Amniotic stem cell (primary cell): ENCODE measurements at places on chromosomes 7 and 10.

DNA sequence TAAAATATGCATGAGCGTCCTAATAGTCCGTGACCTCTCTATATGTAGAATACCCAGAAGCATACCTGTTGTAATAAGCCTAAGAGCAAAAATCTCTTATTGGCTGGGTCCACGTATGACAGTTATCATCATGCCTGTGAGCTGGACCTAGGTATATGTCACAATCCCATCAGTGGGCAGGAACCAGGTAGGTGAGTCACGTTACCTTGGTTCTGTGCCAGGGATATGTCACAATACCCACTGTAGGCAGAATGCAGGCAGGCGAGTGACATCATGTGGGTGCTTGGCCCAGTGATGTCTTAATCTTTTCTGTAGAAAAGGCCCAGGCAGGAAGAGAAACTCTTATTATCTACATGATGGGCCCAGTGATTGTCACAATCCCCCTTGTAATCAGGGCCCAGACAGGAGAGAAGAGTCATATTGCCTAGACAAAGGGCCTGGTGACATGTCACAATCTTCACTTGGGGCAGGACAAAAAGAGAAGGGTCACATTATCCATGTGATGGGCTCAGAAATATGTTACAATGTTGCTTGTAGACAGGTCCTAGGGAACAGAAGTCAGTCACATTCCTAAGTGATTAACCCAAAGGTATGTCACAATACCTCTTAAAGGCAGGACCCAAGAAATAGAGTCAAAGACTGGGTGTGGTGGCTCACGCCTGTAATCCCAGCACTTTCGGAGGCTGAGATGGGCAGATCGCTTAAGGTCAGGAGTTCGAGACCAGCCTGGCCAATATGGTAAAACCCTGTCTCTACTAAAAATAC is 12.9 kb upstream of the ZNF736 start:
- no peak for DNase-seq

DNA sequence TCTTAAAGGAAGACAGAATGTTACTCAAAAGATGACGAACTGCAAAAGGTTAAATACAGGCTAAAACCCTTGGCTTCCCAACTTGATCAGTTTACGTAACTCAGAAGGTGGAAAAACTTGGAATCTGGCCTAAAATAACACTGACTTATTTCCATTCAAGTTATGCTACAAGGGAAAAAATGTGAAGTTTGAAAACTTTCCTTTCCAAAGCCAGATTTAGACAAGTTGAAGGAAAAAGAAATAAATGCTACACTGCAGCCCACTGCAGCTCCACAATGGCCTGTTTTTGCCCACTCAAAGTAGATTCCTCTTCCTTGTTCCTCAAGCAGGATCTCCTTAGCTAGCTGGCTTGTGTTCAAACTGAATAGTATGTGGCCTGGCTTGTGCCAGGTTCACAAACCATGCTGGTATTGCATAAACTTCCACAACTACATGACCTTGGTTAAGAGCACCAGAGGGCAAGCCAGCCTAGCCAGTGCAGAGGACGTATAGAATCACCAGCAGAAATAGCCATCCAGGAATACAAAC is 166.2 kb downstream of the CPEB3 start:
- no peak for DNase-seq

DNA sequence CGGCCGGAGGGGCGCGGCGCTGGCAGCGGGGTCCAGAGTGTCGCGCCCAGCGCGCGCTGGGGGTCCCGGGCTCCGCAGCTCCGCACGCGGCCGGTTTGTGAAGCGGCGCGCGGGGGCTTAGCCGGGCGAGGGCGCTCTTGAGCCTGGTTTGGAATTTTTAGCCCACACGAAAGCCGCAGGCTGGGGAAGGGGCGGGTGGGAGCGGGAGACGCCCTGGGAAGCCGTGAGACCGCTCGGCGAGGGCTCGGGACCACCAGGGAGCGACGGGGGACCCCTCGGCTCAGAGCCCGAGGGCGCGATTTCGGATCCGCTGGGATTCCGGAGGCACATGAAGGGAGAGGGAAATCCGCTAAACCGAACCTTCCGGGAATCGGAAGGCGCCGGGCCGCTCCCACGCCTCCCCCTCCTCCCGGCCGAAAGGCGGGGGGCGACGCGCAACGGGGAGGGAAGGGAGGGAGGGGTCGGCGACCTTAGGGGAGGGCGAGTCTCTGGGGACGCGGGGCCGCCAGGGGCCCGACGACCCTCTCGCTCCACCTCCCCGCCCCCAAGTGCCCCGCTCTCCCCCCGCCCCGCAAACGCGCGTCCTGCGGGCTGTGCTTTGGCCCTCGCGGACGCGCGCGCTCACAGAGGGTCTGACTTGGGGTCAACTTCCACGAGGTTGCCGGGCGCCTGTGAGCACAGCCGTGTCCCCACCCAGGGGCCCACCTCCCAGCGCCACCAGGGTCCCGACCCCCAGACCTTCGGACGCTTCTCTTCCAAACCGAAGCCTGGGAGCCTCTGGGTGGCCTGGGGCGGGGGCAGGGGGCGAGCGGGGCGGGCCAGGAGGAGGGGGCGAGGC is 5.1 kb upstream of the ELFN1 start:
- peak; percentile 64 for DNase-seq

- DNase-seq, result no peak
Measured at GRCh38 chr7:127600885-127601284, 7.3 kb downstream of the FSCN3 start.

- DNase-seq, result no peak
Measured at GRCh38 chr10:5633166-5633749, 33.1 kb downstream of the ASB13 start.

GRCh38 chr10:97676770-97677581 is 10.1 kb downstream of the AVPI1 start:
- DNase-seq, result peak; percentile 13

- no peak for DNase-seq
Measured at GRCh38 chr10:125159932-125160855, at the start of gene CTBP2. CTBP2 (minus strand) TSS chr10:125160563.

DNA sequence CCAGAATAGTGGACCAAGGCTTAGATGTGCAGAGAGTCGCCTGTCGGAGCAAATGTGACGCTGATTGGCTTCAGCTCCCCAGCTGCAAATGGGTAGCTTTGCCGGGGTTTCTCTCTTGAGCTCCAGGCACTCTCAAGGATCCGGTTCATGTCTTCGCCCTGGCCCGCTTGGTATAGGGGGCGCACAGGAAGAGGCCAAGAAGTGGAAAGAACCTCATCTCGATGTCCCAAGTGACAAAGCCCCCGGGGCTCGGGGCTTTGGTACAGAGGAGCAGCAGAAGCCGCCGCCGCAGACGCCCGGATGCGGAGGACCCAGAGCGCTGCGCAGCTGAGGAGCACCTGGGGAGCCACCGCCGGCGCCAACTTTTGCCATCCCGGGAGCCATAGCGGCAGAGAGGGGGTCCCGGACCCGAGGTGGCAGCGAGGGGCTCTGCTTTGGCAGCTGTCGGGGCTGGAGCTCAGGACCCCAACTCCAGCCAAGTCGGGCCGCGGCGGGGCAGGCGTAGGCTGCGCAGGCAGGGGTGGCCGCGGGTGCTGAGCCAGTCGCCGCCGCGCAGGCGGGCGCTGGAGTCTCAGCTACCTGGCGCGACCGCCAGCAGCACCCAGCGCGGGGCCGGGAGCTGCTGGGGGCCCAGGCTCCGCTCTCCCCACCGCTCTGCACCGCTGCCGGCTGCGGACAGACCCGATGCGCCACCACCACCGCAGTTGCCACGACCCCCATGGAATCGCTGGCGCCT is 466.6 kb downstream of the XPNPEP1 start:
- DNase-seq, result no peak

GRCh38 chr10:124242365-124242764 is 149.0 kb upstream of the CHST15 start:
- no peak for DNase-seq

DNA sequence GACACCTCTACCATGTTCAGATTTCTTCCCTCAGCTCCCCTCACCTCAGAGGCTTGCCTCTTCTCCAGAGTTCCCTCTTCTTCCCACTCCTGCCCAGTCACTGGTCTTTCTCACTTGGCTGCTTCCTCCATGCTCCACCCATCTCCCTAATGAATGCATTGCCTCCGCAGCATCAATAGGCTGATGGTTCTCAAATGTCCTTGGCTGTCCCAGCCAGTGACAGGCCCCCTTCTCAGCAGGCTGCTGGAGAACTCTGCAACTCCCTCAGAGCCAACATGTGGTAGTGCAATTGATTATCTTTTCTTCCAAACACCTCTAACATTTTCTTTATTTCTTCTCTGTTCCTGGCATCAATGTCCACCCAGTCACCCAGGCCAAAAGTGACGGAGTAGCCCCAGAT is 218.2 kb downstream of the RELN start:
- no peak for DNase-seq
